ENCODE measurements at places on chromosomes 7 and 10.

- DNase-seq: no peak
Observed at GRCh38 chr7:3064067-3064466, 20.4 kb upstream of the CARD11 start.

DNA sequence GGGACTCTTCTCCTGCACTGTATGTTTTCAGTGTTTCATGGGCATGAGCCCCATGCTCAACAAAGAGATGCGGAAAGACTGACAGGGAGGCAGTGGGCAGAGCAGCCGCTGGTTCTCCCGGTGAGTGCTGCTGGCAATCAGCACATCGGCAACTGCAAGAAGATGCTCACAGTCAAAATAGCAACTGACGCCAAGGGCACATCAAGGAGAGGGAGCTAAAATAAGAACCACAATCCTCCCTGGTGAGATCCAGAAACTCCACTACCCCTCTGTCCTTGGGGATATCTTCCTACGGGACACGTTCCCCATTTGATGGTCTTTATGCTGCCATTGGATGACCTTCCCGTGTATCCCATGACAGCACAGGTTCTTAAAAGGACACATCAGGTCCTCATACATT, 28.9 kb upstream of the SVIL start:
- DNase-seq: no peak

- no peak for DNase-seq
Observed at GRCh38 chr10:6936931-6937330, 356.9 kb upstream of the PRKCQ start.

DNA sequence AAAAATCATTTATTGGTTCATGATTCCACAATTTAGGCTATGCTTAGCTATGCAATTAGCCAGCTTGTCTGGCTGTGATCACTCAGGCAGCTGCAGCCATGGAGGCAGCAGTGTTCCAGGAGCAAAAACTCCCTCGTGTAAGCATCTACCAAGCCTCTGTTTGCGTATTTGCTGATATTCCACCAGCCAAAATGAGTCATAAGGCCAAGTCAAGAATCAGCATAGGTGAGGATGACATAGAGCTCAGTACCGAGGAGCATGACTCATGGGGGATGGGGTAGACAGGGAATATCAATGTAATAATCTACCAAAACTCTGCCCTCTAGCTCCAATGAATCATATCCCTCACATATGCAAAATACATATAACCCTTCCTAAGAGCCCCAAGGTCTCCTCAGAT, 63.3 kb downstream of the IMMP2L start:
- DNase-seq: peak; percentile 24

DNA sequence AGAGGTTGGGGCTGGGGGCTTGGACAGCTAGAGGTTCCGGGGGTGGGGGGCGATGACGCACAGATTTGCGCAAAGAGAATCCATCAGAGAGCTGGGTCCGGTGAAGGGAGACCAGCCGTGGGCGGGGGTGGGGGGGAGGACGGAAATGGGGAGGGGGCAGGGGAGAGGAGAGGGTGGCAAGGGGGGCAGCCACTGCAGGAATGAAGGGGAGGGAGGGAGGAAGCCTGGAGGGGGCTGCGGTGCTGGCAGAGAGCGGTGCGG, 1.2 kb upstream of the VGF start:
- no peak for DNase-seq

DNA sequence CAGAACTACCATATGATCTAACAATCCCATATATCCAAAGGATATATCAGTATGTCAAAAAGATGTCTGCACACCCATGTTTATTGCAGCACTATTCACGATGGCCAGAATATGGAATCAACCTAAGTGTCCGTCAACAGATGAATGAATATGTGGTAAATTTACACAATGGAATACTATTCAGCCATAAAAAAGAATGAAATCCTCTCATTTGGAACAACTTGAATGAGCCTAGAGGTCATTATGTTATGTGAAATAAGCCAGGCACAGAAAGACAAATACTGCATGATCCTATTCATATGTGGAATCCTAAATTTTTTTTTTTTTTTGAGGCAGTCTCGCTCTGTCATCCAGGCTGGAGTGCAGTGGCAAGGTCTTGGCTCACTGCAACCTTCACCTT, 6.3 kb upstream of the CFAP70 start:
- no peak for DNase-seq

DNA sequence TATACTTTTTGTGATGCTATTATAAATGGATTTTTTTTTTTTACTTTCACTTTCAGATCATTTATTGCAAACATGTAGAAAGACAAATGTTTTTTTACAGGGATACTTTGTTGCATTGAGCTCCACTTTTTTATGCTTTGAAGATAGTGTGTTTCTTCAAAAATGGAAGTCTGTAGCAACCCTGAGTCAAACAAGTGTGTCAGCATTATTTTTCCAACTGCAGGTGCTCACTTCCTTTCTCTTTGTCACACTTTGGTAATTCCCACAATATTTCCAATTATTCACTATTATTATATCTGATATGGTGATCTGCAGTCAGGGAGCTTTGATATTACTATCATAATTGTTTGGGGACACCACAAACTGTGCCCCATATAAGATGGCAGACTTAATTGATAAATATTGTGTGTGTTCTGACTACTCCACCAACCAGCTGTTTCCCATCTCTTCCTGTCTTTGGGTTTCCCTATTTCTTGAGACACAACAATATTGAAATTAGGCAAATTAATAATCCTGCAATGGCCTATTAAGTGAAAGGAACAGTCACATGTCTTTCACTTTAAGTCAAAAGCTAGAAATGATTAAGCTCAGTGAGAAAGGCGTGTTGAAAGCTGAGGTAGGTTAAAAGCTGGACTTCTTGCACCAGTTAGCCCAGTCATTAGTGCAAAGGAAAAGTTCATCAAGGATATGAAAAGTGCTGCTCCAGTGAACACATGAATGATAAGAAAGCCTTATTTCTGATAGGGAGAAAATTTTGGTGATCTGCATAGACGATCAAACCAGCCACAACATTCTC, 231.3 kb upstream of the SH2B2 start:
- DNase-seq: no peak

DNA sequence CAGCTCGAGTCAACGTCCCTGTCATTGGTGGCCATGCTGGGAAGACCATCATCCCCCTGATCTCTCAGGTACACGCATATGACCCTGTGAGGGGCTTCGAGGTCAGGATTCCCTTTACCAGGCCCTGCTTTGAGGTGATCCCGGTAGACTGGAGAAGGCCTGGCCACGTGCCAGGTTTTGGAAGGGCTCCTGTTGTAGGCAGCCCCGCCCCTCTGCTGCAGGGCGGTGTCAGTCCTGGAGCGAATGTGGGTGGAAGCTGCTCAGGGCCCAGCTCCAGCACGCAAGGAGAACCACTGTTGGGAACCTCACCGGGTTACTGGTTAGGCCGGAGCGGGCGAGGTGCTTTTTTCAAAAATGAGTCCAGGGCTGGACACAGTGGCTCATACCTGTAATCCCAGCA, 15.6 kb downstream of the MDH2 start:
- no peak for DNase-seq

- DNase-seq: no peak
Observed at GRCh38 chr10:114499630-114500190, 95.4 kb upstream of the AFAP1L2 start.

GRCh38 chr10:112957640-112958092, 7.6 kb downstream of the TCF7L2 start:
- no peak for DNase-seq

DNA sequence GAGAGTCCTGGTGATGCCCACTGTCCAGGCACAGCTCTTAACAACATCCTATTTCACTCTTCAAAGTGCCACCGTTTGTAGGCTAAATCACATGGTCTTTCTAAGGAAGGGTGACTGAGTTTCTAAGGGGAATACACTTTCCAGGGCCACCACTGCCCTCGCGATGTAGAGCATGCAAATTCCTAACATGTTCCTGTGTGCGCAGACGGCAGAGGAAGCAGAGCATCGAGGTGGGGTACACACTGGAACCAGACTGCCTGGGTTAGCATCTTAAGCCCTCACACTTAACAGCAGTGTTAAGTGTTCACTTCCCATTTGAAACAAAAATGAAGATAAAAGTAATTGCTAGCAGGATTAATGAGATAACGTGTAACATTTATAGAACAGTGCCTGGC, 3.0 kb downstream of the VOPP1 start:
- no peak for DNase-seq

DNA sequence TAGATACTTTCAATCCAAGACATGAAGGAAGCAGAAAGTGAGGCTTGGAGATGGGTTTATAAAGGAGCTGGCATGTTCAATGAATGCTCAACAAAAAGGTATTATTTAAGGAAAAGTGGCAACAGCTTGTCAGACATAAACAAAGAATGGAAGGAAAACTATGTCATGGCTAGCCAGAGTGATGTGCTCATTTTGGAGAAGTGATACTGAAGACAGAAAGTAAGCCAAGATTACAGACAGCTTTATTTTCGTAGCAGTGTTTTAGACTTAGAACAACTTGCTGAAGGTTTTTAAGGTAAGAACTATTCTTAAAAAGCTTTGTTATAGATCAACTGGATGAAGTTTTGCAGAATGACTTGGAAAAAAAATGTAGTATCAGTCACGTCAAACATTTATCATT, 160.5 kb upstream of the FERD3L start:
- no peak for DNase-seq

DNA sequence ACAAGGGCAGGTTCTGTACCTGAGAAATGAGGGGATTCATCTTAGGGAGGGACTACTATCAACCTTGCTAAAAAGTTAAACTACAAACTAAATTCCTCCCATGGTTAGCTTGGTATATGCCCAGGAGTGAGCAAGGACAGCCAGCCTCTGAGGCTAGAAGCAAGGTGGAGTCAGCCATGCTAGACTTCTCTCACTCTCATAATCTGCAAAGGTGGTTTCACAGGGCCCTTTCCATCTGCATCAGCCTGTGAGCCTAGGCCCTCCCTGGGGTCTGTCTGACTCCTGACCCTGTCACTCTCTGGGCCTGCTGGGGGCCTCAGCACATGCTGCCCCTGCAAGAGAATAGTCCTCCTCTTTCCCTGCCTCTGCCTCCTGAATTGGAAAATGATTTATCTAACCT, 66.1 kb downstream of the ABCA13 start:
- DNase-seq: no peak

DNA sequence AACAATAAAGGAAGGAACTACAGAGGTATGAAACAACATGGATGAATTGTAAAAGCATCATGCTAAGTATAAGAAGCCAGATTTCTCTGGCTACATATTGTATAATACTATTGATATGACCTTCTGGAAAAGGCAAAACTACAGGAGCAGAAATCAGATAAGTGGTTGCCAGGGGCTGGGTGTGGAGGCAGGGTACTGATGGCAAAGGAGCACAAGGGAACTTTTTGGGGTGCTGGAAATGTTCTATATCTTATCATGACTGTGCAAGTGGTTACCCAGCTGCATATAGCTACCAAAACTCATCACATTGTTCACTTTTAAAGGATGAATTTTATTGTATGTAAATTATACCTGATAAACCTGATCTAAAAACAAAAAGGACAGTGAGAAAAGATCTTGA, 72.4 kb downstream of the SKAP2 start:
- DNase-seq: no peak

DNA sequence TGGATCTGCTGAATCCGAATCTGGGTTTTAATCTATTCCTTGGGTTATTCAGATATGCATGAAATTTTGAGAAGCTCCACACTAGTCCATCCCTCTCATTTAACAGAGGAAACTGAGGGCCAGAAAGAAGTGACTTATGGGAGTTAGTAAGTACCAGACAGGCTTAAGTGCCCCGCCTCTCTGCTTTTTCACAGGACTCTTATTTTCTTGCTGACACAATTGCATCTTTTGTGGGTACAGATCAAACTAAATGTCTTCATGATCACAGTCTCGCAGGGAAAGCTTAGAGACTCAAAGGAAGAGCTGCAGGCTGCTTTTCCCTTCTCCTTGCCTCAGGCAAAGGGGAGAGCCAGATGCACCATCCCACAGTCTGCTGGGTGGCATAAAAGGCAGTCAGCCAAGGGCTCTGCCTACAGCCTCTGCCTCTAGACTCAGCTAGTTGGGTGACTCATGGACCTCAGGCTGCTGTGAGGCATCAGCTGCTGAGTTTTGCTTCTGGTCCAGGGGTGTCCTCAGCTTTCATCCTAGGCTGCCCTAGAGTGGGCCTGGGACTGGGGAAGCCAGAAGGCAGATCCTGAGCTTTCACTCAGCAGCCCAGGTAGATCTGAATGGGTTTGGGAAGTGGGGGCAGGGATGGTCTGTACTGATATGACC, 11.6 kb downstream of the GOLGA7B start:
- DNase-seq: peak; percentile 75

GRCh38 chr7:140621401-140622021, 19.1 kb downstream of the DENND2A start:
- peak; percentile 83 for DNase-seq

DNA sequence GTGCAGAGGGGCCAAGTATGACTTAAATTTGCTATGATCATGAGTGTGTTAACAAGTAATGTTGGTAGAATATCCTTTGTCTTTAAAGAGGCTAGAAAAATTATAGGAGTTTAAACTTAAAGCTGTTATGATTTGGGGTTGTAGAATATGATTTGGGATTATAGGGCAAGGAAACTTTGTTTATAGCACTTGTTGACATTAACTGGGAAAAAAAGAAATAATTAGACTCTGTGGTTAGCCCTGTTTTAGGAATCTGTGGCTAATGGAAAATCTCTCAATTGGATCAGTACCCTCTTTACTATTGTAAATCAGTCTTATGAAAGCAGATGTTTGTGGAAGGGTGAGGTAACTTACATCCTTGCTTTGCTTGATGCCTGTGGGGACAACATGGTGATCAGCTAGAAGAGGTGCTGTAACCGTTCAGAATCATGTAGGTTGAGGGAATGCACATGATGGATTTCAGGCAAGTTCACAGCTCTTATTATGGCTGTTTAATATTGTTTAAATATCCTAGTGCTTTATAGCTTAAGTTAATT, 11.1 kb downstream of the ING3 start:
- no peak for DNase-seq

- no peak for DNase-seq
Observed at GRCh38 chr7:67863911-67864310, 867.3 kb downstream of the TYW1 start.

DNA sequence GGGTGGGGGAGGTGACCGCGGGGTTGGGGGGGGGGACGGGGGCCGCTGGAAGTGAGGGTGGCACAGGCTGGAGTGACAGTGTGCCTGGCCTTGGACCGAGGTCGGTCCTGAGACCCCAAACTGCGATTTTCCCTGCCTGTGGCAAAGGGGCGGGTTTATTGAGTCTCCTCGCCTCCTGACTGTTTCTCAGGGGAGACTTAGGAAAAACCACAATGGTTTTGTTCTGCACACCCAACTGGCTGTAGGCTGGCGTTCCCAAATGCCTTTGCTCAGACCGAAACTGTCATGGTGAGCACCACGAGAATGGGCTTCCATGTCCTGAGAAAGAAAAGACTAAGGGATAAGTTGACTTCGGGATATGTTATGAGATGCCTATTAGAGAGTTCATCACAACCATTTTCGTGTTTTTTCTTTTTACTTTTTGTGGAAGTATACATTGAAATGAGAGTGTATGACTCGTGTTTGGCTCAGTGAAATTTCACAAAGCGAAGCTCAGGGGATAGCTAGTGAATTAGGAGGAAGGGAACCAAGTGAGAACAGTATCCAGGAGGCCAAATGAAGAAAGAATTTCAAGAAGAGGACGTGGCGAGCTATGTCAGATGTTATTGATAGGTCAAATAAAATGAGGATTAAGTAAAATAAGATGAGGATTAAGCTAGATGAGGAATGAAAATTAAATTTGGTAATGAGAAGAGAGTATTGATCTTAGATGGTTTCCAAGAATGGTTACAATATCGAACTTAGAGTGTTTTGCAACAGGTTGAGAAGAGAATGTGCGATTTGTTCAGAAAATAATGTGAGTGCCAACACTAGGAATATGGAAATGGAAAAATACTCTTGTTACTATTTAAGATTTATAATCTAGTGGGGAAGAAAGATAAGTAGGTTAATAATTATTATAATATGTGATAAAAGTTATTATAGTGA, 918 bp downstream of the NET1 start:
- DNase-seq: peak; percentile 46

Data from fibroblast of skin of back (primary cell).